ENCODE measurements at places on chromosomes 4 and X. TPM values are rescaled to one million over a fixed set of nuclear protein-coding genes. Genes with fewer than 3 reads are reported as not detected.
A peak's percentile ranks its signal among the peaks of the same experiment; 100 is the strongest.

DNA sequence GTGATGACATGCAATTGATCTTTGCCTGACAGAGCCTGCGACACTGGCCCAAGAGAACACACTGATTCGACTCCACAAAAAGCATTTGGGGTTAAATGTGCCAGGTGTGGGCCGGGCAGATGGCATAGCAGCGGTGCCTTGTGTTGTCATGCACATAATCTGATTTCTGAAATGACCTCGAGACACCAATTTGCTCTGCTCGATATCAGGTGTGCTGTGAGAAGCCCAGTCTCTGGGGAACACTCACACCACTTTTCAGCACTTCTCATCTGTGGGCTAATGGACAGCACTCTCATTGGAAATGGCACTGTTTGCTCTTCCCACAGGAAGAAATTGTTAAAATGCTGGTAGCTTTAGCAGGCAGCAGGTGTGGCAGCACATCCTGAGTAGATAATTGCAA lies 738.3 kb upstream of the TENM3 start:
- DNase-seq, result no peak

DNA sequence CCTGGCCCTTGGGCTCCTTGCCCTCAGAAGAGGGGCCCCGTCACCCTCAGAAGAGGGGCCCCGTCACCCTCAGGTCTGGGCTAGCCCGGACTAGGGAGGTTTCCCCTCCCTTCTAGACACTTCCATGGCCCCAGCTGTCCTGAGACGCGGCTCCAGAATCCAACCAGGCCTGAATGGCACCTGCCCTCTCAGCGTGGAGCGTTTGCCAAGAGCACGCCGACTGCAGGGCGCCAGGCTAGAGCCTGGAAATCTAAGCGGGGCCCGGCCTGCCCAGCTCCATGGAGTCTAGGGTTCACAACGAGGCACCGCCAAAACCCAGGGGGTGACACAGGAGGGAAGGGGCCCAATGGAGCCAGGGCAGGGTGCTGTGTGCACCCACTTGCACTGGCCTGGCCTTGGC lies 7.8 kb upstream of the ATP2B3 start:
- no peak for DNase-seq

The LDB2 gene
- 216 TPM for total RNA-seq

- DNase-seq, result no peak
Measured at GRCh38 chr4:139825523-139826014, 159.9 kb downstream of the MGST2 start.

DNA sequence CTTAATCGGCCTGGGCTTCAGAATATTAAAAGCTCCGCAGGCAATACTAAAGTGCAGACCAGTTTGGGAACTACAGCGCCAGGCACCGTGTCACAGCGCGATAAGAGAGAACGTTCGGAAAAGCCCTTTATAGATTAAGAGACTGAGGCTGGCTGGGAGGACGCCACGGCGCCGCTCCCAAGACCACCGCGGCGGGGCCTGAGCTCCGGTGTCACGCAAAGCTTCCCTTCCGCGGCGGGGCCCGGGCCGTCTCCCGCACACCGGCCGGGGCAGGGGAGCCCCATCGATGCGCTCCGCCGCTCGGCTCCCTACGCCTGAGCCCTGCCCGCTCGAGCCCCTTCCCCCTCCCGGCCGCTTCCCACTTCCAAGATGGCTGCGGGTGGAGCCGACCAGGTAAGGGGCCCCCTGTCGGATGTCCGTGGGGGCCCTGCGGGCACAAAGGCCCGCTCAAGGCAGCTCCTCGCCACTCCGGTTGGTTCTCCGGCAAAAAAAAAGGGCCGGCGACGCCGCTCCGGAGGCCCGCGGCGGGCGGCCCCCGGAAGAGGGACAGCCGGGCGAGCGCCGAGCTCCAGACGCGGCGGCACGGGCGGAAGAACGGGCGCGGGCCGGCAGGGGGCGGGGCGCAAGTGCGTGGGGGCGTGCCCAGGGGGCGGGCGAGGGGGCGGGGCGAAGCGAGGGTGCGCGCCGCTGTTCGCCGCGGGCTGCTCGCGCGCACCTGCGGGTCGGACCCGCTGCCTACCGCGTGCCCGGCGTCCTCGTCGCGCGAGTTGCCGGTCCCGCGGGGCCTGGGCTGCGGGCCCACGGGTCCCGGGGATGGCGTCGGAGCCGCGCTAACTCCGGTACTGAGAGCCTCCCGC lies at the start of gene TBC1D14:
TBC1D14 (plus strand) TSS at position 714 of the 857 bp plus-strand sequence. CDS start 13,564 bp downstream, outside the sequence.
- peak; percentile 97 for DNase-seq

DNA sequence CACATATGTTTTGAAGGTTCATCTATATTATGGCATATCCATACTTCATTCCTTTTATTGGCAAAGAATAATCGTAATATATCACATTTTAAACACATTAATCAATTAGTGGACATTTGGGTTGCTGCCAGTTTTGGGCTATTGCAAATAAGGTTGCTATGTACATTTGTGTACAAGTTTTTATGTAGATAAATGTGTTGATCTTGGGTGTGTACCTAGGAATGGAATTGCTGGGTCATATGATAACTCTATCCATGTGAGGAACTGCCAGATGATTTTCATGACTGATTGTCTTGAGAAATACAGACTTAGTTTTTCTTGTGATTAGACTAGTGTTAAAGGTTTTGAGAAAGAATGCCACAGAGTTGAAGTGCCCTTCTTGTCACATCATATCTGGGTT lies 99.2 kb upstream of the RAB40AL start:
- DNase-seq, result no peak

The STBD1 gene
- 0.41 TPM for total RNA-seq

GRCh38 chrX:112048707-112049106 lies 33.9 kb downstream of the TRPC5 start:
- DNase-seq, result no peak

The AKAP14 gene
- total RNA-seq, result not detected

All from frontal cortex (tissue), 4 donors.